ENCODE measurements at places on chromosomes 2 and 18. TPM values are rescaled to one million over a fixed set of nuclear protein-coding genes. Genes with fewer than 3 reads are reported as not detected.

The IL36RN gene
- not detected for total RNA-seq

The NTSR2 gene
- total RNA-seq, result 0.15 TPM

The IL1F10 gene
- total RNA-seq, result not detected

The NCKAP5 gene
- 0.10 TPM for total RNA-seq

The CMPK2 gene
- total RNA-seq, result 0.80 TPM

The ASPRV1 gene
- total RNA-seq, result 0.21 TPM

The UGT1A9 gene
- total RNA-seq, result not detected

The CTDSP1 gene
- total RNA-seq, result 128 TPM

The TXNDC2 gene
- total RNA-seq, result 0.90 TPM

The DRC1 gene
- total RNA-seq, result 0.18 TPM

The ALKAL2 gene
- not detected for total RNA-seq

The COL4A3 gene
- total RNA-seq, result 0.18 TPM

The HMSD gene
- 1.3 TPM for total RNA-seq

The SLC25A52 gene
- not detected for total RNA-seq

The NEU4 gene
- total RNA-seq, result 10.0 TPM

The RGPD5 gene
- total RNA-seq, result 97.9 TPM

The VPS54 gene
- total RNA-seq, result 21.2 TPM

The INSIG2 gene
- total RNA-seq, result 9.9 TPM

The OSBPL1A gene
- 50.5 TPM for total RNA-seq

The C2orf74 gene
- 7.7 TPM for total RNA-seq

The EFHD1 gene
- total RNA-seq, result 73.5 TPM

The GCG gene
- total RNA-seq, result 0.31 TPM

The PDE1A gene
- total RNA-seq, result 0.08 TPM

The SP140L gene
- 16.6 TPM for total RNA-seq

The CPLX4 gene
- total RNA-seq, result not detected

The KIAA2012 gene
- not detected for total RNA-seq

The MATN3 gene
- total RNA-seq, result 3.5 TPM

The LIMS4 gene
- total RNA-seq, result 0.51 TPM

The NAT8 gene
- not detected for total RNA-seq

The ATOH8 gene
- 3.8 TPM for total RNA-seq

The HOXD3 gene
- 1.8 TPM for total RNA-seq

The SLC9A4 gene
- total RNA-seq, result not detected

The PER2 gene
- 9.9 TPM for total RNA-seq

The PTCD3 gene
- total RNA-seq, result 93.9 TPM

The NEUROD1 gene
- not detected for total RNA-seq

The THSD7B gene
- total RNA-seq, result not detected

The CD226 gene
- total RNA-seq, result 0.95 TPM

The CCDC68 gene
- 0.41 TPM for total RNA-seq

The CHRNG gene
- not detected for total RNA-seq

The FSHR gene
- not detected for total RNA-seq

The COQ10B gene
- total RNA-seq, result 34.7 TPM

The RAMP1 gene
- 17.6 TPM for total RNA-seq

The NOL4 gene
- total RNA-seq, result 1.1 TPM

The RAX gene
- total RNA-seq, result not detected

The TUBA4B gene
- total RNA-seq, result not detected

The SLC14A1 gene
- total RNA-seq, result 1.2 TPM

The CHST9 gene
- total RNA-seq, result 0.05 TPM

The GPR35 gene
- 1.3 TPM for total RNA-seq

The DSG2 gene
- total RNA-seq, result 12.1 TPM

The ATAD2B gene
- total RNA-seq, result 17.9 TPM

The EMILIN1 gene
- 0.31 TPM for total RNA-seq

The GLS gene
- 93.9 TPM for total RNA-seq

The EFR3B gene
- 8.9 TPM for total RNA-seq

The FBXO36 gene
- total RNA-seq, result 3.9 TPM

The GRP gene
- not detected for total RNA-seq

The DCDC2C gene
- total RNA-seq, result not detected

The SERPINB13 gene
- total RNA-seq, result not detected

All from Panc1 (cell line).